ENCODE measurements at places on chromosomes 13 and 19.
A peak's percentile ranks its signal among the peaks of the same experiment; 100 is the strongest.

- DNase-seq, result no peak
These were observed 53.8 kb upstream of the LATS2 start for GRCh38 chr13:21115231-21115630.

DNA sequence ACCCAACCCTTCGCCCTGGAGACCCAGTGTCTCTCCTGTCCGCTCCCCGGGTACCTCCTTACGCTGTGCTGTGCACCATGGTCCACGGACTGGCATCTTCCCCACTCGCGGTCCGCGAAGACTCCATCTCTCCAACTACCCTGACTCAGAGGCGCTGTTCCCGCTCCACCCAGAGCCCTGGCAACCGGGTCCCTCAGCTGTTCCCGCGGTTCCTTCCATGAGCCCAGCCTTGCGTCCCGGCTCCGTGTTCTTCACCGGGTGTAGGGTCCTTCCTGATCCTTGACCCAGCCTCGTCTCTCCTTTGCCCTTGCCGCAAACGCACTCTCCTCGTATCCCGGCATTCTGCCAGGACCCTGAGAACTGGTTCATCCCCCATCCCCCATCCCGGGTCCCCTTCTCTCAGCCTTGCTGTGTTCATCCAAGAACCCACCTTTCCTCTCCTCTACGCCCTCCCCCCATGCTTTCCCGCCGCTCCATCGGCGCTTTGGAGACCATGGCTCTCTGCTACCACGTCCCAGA lies 664 bp downstream of the ICAM5 start:
- no peak for DNase-seq

- no peak for DNase-seq
These were observed 6.6 kb downstream of the EFNB2 start for GRCh38 chr13:106528718-106529414.

- DNase-seq, result peak; percentile 74
These were observed 4.4 kb upstream of the KCNN4 start for GRCh38 chr19:43784981-43785808.

DNA sequence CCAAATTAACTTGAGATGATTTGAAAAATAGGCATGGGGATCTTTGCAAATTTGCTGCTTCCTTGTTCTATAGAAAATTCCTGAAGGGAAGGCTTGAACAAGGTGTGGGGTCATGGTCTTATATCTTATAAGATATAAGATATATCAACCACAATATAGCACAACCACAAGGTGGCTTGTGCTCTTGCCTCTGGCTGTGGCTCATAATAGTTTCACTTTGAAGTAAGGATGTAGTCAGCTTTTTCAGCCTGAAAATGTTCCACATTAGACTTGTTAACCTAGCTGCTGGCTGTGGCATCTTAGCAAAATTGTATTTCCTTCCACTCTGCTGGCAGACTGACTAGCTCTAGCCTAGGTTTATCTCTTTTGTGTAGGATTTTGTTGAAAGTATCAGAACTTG lies 169.7 kb downstream of the KLF5 start:
- no peak for DNase-seq

- DNase-seq, result peak; percentile 93
These were observed 29.0 kb downstream of the ARID3A start for GRCh38 chr19:954672-955494.

All from GM13977 (cell line).